ENCODE measurements at places on chromosomes 3 and 15.

- DNase-seq = no peak
Measured at GRCh38 chr3:171718493-171719185, 91.6 kb downstream of the PLD1 start.

DNA sequence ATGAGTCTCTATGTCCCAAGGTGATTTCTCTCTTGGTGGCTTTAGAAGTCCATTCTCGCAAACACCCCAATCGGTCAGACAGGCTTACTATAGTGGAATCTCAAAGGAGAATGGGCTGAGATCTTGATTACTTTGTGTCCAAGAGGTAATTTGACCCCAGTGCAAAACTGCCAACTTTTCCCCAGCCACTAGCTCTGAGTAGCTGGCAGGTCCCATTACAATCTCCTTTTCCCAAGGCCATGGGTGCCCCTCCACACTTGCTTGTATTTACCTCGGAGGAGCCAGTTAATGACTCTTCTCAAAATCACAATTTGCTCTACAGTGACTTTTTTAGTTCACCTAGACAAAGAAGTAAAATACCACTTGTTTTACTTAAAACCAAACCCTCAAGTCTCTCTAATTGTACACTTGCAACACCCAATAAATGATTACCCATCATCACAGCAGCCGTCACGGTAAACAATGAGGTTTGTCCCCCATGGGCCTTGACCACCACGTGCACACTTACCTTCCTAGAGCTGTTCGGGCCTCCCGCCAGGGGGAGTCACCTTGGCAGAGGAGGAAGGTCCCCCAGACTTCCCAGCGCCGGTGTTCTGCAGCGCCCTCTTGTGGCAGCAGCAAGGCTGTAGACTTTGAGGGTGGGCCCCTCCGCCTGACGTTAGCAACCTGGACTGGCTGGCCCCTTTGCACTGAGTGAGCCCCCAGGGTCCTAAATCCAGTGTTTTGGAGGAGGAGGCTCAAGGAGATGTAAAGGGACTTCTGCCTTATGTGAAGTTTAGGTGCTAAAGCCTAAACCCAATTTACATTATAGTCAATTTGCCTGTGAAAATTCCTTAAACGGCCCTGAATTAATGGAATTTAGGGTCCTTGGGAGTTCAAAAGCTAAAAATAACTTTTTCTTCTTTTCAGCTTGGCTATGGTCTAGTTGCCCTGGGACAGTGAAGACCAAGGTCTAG is 18.7 kb upstream of the HDAC11 start:
- peak; percentile 74 for DNase-seq

DNA sequence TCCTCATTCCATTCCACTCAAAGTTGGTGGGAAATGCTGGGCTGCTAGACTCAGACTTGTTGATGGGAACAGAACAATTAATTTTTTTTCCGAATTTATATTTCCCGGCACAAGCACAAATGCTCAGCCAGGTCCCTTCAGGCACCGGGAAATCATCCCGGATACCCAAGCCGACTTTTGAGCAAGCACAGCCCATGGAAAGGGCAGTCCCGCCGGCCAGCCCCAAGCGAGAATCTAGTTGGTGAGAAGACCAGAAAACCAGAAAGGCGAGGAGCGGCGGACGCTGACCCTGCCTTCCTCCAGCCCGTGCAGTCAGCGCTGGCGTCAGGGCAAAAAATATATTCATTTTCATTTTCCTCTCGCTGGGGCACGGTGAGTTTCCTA is 763 bp upstream of the ZIC4 start:
- no peak for DNase-seq

DNA sequence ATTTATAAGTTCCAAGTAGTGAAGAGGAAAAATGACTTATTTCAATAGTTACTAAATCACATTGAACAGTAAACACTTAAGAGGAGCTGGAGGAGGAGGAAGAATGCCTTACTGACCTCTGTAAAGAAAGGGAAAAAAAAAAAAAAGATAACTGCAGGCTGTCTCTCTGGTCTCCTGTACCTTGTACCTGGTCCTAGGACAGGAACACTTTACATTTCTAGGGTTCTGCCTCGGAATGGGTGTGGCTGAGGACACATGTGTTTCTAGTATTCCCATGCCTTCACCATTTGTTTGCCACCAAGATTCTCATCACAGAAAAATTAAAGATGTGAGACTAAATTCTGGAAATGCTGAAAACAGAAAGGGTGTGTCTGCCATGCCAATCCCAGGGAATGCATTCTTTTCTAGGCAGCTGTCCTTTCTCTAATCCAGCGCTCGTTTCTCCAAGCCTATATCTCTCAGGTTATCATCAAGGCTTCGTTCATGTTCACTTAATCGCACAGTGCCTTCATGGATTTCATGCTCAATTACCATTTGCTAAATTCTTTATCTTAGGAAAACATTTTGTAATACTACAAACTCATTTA is 1208.3 kb downstream of the OTOL1 start:
- no peak for DNase-seq

DNA sequence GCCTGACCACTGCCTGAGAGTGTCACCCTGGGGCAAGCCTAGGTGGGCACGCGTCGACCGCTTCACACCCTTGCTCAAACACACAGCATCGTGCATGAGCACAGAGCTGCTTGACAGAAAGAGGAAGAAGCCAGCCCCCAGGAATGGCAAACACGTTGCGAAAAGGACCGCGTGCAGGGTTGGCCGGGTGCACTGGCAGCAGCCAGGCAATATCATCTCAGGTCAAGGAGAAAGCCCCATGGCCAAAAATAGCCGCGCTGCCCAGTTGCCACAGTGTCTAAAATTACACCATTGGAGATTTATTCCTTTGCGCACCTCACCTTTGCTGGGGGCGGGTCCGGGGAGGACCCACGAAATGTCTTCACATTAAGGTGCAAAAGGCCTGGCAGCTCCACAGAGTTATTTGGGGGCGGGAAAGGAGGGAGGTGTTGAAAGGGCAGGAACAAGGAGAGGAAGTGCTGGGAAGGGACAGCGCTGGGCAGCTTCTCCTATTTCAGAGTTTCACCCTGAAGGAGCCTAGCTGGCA is 44.7 kb upstream of the NR2F2 start:
- no peak for DNase-seq

DNA sequence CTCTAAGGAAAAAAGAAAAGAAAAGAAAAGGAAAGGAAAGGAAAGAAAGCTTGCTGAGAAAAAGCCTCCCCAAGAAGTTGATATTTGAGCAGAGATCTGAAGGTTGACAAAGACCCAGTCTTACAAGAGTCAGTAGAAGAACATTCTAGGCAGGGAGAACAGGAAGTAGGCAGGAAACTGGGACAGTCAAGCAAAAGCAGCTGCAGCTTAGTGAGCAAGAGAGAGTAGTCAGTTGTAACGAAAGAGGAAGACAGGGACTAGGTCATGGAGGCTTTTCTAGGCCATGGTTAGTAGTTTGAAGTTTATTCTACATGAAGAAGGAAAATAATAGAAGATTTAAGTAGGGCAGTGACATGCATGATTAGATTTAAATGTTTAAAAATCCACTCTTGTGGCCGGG is 31.8 kb upstream of the KLHL6 start:
- peak; percentile 41 for DNase-seq

- DNase-seq = no peak
Measured at GRCh38 chr3:168812234-168812633, 716.5 kb upstream of the GOLIM4 start.

DNA sequence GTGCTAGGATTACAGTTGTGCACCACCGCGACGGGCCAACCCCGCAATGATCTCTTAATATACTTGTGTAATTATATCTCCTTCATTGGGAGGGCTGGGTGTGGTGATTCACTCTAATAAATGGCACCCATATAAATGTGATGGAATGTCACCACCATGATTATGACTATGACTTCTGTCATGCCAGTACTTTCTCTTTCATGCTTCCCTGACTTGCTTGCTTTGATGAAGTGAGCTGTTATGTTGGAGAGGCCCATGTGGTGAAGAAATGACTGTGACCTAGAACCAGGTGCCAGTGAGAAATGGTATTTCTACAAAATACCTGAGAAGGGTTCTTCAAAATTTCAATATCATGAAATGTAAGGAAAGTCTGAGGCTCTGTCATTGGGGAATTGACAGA is 24.4 kb upstream of the TP63 start:
- DNase-seq = no peak

DNA sequence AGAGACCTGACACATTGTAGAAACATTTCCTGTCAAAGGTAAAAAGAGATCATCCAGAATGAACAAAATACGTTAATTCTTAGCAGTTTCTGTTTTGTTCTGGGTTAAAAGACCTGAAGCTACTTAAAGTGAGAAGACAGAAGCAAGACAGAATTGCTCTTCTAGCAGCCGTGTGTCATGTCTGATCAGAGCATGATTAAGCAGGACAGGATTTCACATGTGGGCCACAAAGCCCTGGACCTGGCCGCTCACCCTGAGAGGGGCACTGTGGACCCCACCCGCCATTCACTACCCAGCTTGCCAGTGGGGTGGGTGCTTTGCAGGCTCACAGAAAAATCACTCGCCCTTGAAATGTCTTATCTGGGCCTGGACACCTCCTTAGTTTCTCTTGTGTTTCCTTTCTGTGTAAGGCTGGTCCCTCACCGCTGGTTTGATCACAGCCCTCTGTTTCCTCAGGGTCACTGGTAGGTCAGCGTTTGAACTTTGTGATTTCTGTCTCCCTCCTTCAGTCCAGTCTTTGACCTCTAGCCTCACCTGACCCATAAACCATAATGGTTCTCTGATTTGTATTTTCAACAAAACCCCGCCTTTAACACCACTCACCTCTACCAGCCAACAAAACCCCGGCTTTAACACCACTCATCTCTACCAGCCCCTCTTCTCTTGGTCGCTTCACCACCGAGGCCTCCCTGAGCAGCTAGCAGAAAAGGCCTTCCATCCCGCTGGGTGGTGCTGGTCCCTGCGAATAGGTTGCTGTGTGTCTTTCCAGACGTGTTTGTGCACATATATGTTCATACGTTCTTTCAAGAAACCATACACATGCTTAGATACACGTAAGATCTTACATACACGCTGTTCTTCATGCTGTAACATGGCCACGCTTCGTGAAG is 185.0 kb downstream of the OR4M2 start:
- no peak for DNase-seq

GRCh38 chr3:32041316-32041715 is 59.8 kb downstream of the ZNF860 start:
- no peak for DNase-seq
